SHP77 treated with DMSO at 0.1 percent for 48 hours (cell line): ENCODE measurements at places on chromosomes 3 and 15.

DNA sequence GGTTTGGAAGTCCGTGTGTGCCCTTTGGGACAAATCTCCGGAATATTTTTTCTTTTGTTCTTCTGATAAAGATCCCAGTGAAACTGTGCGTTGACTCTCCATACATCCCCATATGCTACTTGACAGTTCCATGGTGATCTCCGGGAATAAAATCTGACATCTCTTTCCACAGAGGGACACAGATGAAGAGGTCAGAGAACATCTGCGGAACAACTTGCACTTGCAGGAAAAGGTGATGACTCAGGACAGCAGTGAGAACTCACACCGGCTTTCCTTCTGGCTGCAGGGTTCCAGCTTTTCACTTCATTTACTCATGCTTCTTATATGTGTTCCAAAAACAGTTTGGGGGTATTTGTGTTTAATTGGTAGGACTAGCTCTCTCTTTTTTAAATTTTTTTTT lies 157.5 kb upstream of the CHRM5 start:
- no peak for DNase-seq

DNA sequence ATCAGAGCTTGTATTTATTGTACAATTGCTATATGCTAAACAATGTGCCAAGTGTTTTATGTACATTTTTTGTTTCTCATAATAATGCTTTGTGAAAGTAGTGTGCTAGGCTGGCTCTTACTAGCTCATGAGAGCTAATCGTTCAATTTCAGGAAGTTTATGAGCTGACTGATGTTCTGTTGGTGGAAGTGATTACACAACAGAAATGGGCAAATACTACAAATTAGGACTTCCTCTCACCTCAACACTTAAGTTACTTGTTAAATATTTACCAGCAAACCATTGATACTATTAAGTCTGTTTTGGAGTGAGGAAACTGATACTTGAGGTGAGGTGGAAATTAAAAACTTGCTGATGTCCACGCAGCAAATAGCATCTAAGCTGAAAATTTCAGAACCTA lies 32.3 kb downstream of the SLC9C1 start:
- DNase-seq: no peak

- no peak for DNase-seq
Measured at GRCh38 chr3:30426293-30426993, 180.0 kb upstream of the TGFBR2 start.

DNA sequence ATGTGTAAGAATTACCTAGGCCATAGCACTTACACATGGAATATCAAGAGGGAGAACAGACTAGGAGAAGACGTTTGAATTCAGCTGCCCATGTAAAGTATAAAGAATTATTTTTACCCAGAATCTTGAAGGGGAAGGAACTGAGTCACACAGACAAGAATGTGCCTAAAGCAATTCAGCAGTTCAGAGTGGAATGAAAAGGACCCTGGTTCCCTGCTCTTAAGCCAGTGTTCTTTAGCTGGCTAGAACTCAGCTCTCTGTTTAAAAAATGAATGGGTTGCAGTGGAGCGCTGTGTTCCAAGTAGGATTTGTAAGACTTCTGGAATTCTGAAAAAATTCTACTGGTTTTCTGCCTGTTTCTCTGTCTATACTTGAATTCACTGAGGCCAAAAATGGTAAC lies 440.2 kb downstream of the LPP start:
- no peak for DNase-seq

- DNase-seq: no peak
Measured at GRCh38 chr15:67745073-67746006, 80.0 kb upstream of the SKOR1 start.

DNA sequence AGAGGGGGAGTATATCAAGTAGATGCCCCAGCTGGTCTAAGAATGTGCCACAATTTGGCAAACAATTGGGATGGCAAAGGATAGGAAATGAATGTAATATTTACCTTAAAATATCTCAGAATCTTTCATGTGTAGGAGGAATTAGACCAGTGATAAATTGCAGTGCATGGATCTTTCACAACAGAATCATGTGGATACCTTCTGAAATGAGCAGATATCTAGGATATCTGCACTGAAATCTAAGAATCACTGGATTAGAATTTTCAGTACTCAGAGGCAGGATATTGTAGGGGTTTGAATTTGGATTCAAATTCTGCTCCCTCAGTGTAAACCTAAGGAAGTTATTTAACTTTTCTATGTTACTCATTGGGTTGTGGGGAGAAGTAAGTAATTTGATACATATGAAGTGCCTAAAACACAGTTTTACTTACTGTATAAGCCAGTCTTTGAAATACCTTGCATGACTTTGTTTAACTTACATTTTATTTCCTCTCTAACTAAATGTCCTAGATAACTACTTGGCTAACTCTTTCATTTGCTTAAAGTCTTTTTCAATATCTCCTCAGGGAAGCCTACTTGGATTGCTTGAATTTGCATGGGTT lies 8.8 kb downstream of the IL1RAP start:
- DNase-seq: no peak

DNA sequence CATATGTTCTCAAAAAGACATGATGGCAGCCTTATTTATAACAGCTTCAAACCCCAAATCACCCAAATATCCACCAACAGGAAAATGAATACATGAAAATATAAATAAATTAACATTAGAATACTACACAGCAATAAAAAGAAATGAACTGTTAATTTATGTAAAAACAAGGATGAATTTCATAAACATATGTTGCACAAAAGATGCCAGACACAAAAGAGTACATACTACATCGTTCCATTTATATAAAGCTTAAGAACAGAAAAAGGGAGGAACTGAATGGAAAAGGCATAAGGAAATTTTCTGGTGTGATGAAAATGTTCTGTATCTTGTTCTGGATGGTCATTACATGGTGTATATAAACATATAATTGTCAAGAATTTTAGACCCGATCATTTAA lies 69.9 kb upstream of the TUSC7 start:
- DNase-seq: no peak

- no peak for DNase-seq
Measured at GRCh38 chr15:90322538-90322937, 29.5 kb upstream of the ZNF774 start.

DNA sequence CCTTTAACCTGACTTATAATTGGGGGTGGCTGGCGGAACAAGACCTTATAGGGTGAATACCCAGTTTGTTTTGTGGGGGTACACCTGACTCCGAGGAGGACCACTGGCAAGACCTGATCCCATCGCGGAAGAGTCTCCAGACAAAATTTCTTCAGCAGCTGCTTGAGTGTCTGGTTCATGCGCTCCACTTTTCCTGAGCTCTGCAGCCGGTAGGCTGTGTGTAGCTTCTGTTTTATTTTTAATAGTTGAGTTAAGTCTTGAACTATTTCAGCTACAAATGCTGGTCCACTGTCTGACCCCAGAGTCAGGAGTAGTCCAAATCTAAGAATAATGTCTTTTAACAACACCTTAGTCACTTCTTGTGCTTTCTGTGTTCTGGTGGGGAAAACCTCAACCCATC lies 21.2 kb upstream of the NOX5 start:
- no peak for DNase-seq

DNA sequence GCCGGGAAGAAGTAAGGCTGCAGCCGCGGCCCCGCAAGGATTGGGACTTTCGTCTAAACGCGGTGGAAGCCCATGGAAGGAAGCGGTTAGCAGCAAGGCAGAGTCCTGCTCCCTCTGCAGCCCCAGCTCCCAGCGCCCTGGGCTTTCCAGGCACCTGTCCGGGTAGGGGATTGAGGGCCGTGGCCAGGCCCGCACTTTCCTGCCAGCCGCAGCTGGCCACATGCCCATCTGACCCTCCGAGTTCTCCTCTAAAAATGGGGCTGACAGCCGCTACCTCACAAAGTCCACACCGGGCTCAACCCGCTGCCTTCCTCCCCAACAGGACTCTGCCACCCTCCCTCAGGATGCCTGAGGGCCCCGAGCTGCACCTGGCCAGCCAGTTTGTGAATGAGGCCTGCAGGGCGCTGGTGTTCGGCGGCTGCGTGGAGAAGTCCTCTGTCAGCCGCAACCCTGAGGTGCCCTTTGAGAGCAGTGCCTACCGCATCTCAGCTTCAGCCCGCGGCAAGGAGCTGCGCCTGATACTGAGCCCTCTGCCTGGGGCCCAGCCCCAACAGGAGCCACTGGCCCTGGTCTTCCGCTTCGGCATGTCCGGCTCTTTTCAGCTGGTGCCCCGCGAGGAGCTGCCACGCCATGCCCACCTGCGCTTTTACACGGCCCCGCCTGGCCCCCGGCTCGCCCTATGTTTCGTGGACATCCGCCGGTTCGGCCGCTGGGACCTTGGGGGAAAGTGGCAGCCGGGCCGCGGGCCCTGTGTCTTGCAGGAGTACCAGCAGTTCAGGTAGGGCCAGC lies 1.9 kb downstream of the NEIL1 start:
- no peak for DNase-seq

- DNase-seq: no peak
Measured at GRCh38 chr3:128155616-128156360, 2.5 kb downstream of the EEFSEC start.

DNA sequence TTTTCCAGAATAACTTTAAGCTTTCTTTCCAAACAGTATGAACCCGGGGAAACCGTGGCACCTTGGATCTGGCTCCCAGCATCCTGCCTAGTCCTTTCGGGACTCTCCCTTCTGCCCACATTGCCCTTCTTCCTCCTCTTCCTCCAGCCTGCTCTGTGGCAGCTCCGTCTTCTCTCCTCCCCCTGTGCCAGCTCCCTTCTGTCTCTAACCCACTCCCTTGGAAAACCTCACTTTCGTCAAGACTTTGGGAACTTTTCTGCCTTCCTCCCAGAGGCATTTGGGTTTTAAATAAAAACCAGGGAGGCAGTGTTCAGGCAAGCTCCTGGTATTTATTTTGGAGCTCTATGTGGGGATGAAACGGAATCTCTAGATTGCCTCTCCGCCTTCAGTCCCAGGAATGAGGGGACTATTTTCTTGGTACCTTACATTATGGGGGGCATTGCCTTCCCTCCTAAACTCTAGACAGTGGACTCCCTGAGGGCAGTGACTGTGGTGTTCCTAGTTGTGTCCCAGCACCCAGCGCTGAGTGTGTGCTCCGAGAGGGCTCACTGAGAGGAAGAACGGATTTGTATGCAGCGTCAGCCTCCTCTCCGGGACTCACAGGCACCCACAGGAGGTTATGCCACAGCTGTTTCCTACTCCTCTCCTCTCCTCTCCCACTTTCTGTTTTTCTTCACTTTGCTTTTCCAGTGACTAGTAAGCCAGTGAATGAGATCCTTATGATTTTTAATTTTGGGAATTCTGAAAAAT lies 105.4 kb upstream of the MRPS22 start:
- DNase-seq: no peak

DNA sequence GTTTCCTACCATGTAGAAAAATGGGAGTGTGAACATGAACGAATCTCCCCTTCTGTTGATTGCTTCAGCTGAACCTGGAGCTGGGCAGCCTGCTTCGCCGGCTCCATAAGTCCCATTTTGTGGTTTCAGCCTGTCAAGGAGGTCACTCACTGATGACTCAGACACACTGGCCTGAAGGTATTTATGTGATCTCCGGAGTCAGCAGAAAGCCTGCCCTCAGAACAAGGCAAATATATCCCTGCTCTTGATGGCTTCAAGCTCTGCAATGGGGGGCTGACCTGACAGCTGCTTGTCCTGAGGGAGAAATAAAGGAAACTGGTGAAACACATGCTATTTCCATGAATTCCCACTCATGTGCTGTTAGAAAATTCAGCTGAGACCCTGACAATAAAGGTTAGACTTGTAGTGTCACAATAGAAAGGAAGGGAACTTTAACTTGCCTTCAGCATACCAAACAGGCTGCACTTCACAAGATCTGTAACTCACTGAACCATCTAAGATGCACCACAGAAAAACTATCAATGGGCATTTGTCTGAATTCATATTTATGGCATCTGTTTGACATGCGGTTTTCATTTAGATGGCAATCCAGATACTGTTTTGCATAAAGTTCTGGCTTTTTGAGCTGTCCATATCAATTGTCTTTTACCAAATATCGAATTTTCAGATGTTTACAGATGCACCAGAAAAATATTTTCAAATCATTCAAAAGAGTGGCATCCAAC lies 282.0 kb upstream of the VEPH1 start:
- DNase-seq: no peak

GRCh38 chr3:72407766-72408165 lies 440.5 kb downstream of the SHQ1 start:
- DNase-seq: no peak

GRCh38 chr3:143424874-143425273 lies 305.3 kb downstream of the CHST2 start:
- DNase-seq: no peak

GRCh38 chr3:79383402-79384012 lies 384.3 kb downstream of the ROBO1 start:
- DNase-seq: no peak

- no peak for DNase-seq
Measured at GRCh38 chr15:101207867-101208288, 44.0 kb downstream of the CHSY1 start.

- no peak for DNase-seq
Measured at GRCh38 chr15:100898152-100898490, 18.5 kb downstream of the ALDH1A3 start.

DNA sequence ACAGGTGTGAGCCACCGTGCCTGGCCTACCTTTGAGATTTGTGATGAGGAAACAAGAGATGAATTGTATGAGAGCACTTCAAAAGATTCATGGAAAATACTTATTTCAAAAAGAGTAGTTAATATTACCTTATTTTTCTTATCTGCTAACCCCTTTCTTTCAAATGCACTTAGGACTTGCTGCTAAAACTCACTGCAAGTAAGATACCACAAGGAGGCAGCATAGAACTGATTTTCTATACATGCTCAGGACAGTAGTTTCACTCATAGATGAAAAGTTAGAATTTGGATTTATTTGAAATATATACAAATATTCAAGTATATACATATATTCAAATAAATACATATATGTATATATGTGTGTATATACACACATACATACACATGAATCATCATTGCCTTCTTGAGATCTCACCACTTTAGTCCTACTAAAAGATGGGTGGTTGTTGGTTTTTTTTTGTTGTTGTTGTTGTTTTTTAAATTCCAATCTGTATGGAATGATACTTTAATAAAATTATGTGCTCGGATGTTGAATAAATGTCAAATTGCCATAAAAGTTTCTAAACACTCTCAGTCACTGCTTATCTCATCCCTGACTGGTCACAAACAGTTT lies 2.4 kb downstream of the CCNDBP1 start:
- no peak for DNase-seq

DNA sequence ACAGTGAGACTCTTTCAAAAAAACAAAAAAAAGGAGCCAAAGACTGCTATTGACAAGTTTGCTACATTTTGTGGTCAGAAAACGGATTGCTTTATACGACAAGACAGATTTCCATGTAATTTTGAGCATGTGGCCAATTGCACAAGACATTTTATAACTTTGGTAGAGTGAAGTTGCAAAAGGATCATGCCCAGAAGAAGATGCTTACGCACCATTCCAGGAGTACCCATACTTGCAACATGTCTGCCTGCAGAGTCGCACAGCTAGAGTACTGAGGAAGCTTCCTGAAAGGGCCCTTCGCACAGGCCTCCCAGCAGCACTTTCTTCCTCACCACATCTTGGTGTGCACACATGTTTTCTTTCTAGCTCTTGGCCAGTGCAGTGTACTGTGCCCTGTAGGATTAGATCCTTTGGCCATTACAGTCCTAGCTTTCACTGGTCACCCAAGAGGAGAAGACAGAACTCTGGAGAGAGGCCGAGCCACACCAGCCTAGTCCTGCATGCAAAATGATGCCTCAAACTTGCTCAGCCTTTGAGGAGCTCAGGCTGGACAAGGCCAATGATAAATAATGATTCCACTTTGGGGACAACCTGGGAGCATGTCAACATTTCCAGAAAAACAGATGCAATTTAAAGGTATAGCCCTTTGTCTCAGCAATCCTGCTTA lies 11.7 kb downstream of the CHDH start:
- no peak for DNase-seq
